ENCODE measurements at places on chromosomes 5 and 9. TPM values are rescaled to one million over a fixed set of nuclear protein-coding genes. Genes with fewer than 3 reads are reported as not detected.

DNA sequence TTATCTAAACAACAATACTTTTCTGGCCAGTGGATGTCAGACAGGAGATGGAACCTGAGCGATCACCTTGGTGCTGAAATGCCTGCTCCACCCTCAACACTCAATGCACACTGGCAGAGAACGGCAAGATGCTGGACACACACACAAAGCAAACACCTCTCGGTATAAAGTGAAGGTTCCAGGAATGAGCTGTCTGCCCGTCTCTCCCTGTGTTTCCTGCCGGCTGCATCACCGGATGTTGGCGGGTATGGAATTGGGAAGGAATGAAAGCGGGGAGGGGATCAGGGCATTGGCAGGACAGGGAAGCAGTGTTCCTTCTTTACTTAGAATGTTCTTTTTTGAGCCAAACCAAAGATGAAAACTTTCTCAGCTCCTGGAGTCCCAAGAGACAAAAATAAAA, 59.2 kb downstream of the MED10 start:
- DNase-seq = no peak

DNA sequence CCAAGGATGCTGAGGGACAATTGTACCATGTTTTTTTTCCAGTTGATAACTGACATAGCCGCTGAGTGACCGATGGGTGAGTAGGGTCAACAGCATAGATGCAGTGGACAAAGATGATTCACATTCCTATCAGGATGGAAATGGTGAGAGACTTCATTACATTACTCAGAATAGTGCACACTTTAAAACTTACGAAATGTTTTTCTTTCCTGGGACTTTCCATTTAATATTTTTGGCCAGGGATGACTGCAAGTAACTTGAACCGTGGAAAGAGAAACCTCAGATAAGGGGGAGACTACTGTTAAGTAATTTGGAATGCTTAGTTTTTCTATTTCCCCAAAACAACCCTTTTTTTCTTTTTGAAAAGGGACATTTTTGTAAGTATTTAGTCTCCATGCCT, 3.0 kb upstream of the TUSC1 start:
- DNase-seq = no peak

DNA sequence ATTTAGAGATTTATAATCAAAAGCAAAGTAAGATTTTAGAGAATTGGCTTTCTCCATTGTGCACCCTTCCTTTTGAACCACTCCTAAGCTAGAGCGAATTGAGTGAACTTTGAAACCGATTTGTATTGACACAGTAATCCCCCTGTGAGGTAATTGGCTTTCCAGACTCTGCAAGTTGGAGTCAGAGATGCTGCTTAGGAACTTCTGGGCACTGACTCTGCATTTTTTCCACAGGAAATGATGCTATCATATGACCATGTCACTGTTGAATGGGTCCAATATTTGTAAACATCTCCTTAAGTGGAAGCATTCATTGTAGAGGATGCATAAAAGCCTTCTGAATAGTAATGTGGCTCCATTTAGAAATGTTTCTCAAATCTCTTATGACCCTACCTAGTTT, 394.4 kb upstream of the ZNF608 start:
- DNase-seq = no peak

FAM153A gene
- 10.9 TPM for total RNA-seq

SEC61B gene
- total RNA-seq = 84.9 TPM
